CD4-positive, alpha-beta T cell treated with Interleukin-21 for 1 hour (primary cell): ENCODE measurements at places on chromosomes 6 and 20.

GRCh38 chr6:144310765-144311164 lies 25.6 kb downstream of the UTRN start:
- DNase-seq: no peak

- no peak for DNase-seq
These were observed 253 bp upstream of the SNPH start for GRCh38 chr20:1265916-1266166.

GRCh38 chr20:63345328-63346100 lies 15.6 kb downstream of the CHRNA4 start:
- no peak for DNase-seq

DNA sequence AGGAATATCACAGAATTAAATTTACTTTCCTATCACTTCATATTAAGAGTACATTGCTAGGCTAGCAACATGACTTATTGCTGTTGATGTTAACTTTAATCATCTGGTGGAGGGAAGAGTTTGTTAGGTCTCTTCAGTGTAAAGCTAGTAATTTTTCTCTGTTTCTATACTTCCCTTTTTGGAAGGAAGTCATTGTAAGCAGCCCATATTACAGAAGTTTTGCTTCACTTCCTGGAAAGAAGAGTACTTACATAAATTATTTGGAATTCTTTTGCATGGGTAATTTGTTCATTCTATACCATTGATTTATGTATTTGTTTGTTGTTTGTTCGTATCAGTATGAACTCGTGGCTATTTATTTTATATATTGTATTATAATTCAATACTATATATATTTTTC lies 405.2 kb downstream of the RFPL4B start:
- DNase-seq: no peak

DNA sequence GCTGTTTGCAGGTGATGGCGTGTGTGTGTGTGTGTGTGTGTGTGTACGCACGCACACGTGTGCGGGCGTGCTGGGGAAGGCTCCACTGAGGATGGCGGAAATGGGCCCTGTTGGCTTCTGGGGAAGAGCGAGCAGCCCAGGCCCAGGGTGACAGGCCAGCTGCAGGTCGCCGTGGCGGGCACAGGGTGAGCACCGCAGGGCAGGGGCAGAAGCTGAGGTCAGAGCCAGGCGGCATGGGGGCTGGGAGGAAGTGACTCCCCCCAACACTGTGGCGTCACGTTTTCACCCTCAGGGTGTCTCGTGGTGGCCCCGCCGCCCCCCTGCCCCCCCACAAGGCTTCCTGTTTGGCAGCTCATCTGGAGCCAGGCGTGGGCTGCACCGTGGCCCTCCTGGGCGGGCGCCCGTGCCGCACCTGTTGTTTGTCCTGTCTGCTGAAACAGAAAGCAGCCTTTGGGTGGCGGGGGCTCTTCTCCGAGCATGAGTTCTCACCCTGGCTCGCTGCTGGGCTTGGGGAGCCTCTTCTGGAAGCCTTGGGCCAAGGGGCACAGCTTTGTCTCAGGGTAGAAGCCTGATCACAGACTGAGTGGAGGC lies 7.1 kb downstream of the RBM38 start:
- peak; percentile 92 for DNase-seq
